CD8-positive, alpha-beta memory T cell (primary cell): ENCODE measurements at places on chromosomes 1 and 21. TPM values are rescaled to one million over a fixed set of nuclear protein-coding genes. Genes with fewer than 3 reads are reported as not detected.

DNA sequence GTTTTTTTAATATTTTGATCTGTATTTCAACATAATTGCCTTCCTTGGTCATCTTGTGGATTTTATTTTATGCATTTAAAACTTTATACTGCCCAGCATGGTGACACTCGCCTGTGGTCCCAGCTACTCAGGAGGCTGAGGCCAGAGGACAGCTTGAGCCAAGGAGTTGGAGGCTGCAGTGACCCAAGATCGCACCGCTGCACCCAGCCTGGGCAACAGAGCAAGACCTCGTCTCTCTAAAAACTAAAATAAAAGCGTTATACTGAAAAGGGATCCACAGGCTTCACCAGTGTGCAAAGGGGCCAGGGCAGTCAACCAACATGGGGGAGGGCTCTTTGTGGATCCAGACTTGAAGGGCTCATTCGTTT is 1.4 kb downstream of the NID1 start:
- no peak overlapping the region for H3K27ac ChIP-seq
- H3K36me3 ChIP-seq, result no peaks in the 10 kb centered on the region
- H3K27me3 ChIP-seq, result peaks cover 17% of the 10 kb centered on the region
- peaks cover 20% of the 10 kb centered on the region for H3K4me1 ChIP-seq

Gene CD160
- total RNA-seq, result 22.3 TPM

- no peaks in the 10 kb centered on the region for H3K4me1 ChIP-seq
- no peak for DNase-seq
- H3K27me3 ChIP-seq, result no peaks in the 10 kb centered on the region
These were observed 28.9 kb upstream of the EDN2 start for GRCh38 chr1:41513383-41513735.

GRCh38 chr1:156266051-156266450 is 16.6 kb downstream of the SMG5 start:
- H3K36me3 ChIP-seq, result peaks cover 50% of the 10 kb centered on the region
- no peak overlapping the region for H3K27ac ChIP-seq
- no peak for DNase-seq
- H3K4me1 ChIP-seq, result no peaks in the 10 kb centered on the region
- no peaks in the 10 kb centered on the region for H3K27me3 ChIP-seq

DNA sequence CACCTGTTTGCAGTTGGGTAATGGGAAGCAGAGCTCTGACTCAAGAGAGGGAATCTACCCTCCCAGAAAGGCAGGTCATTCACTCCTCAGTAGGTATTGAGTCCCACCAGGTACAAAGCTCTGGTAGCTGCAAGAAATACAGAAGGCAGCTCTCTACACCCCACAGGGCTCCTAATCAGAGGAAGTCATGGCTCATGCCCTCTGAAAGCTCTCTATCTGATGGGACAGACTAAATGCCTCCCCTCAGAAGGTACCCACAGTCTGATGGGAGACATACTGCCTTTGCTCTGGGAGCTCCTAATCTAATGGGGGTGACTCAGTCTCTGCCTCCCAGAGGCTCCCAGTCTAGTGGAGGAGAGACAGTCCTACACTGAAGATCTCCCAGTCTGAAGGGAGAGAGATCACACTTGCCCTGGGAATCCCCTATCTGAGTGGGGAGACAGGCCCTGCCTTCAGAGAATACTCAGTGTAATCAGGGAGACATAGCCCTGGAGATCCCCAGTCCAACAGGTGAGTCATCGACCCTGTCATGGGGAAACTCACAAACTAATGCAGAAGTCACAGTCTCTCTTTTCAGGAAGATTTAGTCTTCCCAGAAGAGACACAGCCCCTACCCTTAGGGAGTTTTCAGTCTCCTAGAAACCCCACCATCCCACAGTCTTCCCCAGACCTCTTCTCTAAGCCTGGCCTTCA is 23.7 kb downstream of the CAMK1G start:
- H3K36me3 ChIP-seq, result no peaks in the 10 kb centered on the region
- no peak for DNase-seq
- H3K4me1 ChIP-seq, result no peaks in the 10 kb centered on the region
- no peaks in the 10 kb centered on the region for H3K27me3 ChIP-seq

DNA sequence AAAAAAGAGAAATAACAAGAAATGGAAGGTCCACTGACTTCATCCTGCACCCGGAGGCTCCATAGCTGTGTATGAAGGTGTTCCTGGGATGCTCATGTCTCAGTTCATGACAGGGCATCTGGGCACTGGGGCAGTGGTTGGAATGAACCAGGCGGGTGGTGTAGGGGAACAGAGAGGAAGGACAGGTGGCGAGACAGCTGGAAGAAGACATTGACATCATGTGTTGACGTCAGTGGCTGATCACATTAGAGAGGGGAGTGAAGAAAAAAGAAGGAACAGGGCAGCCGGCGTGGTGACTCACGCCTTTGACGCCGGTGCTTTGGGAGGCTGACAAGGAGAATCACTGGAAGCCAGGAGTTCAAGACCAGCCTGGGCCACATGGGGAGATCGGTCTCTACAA is 50.1 kb downstream of the HUNK start:
- H3K4me1 ChIP-seq, result no peaks in the 10 kb centered on the region
- no peak overlapping the region for H3K27ac ChIP-seq
- no peak overlapping the region for H3K4me3 ChIP-seq
- DNase-seq, result no peak

DNA sequence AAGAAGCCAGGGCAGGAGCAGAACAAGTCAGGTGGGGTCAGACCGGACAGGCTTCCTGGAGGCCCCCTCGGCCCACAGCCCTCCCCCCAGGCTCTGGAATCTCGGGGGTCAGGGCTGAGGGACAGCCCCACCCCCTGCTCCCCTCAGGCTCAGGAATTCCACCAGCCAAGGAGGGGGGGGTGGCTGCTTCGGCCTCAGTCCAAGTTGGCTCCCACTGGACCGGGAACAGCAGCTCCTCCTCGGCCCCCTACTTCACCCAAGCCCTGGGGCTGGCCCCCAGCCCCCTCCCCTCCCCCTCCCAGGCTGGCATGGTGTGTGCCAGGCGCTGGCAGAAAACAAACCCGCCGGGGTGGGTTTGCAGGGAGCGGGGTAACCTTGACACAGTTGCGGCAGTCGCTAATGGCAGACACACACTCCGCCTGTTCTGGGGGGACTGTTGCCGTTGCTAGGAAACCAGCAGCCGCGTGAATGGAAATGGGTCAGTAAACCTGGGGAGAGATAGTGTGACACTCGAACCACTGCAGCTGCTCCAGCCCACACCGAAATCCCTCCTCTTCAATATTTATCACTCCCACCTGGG is 32.4 kb downstream of the AHDC1 start:
- DNase-seq, result no peak
- no peaks in the 10 kb centered on the region for H3K36me3 ChIP-seq
- H3K27ac ChIP-seq, result no peak overlapping the region
- H3K4me1 ChIP-seq, result peaks cover 43% of the 10 kb centered on the region

Gene OR2T35
- total RNA-seq, result not detected

GRCh38 chr1:190578017-190578416 is 100.4 kb upstream of the BRINP3 start:
- no peaks in the 10 kb centered on the region for H3K36me3 ChIP-seq
- H3K27ac ChIP-seq, result no peak overlapping the region
- DNase-seq, result no peak
- H3K4me1 ChIP-seq, result no peaks in the 10 kb centered on the region
- H3K4me3 ChIP-seq, result no peak overlapping the region

DNA sequence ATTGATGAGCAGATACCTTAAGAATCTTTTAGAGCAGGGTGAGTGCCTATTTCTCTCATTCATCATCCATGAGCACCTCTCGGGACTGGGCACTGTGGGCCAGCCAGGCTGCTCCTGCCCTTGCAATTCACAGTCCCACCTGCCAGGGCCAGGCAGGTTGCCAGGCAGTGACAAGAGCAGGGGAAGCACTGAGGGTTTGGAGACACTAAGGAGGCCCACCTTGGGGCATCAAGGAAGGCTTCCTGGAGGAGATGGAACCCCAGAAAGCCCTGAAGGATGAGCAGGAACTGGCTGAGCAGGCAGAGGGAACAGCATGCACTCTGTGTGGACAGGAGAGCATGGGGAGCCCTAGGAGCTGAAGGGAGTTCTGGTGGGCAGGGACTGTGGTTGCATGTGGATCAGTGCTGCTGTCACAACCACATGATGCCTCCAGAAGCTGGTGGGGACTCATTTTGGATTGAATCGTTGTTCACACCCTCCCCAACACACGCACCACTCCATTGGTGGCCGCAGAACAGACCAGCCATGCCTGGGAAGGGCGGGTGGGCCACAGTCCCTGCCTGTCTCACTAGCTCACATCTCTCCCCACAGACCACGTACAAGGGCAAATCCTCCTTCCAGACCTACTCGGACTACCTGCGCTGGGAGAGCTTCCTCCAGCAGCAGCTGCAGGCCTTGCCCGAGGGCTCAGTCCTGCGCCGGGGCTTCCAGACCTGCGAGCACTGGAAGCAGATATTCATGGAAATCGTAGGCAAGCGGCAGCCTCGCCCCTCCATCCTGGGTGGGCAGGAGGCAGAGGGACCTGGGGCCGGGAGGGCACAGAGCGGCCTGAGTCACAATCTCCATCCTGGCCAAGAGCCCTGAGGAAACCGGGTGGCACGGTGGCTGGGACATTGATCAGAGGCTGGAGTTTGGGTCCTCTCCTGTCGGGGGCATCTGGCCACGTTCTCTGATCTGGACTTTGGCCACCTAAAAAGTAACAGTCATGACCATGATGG is 55.1 kb downstream of the DISP3 start:
- no peak overlapping the region for H3K27ac ChIP-seq
- no peak for DNase-seq
- no peaks in the 10 kb centered on the region for H3K36me3 ChIP-seq
- H3K4me3 ChIP-seq, result no peak overlapping the region
- H3K27me3 ChIP-seq, result no peaks in the 10 kb centered on the region
- H3K4me1 ChIP-seq, result no peaks in the 10 kb centered on the region
